Left ventricle myocardium inferior (tissue), 1 donor: ENCODE measurements at places on chromosomes 7 and 10.

DNA sequence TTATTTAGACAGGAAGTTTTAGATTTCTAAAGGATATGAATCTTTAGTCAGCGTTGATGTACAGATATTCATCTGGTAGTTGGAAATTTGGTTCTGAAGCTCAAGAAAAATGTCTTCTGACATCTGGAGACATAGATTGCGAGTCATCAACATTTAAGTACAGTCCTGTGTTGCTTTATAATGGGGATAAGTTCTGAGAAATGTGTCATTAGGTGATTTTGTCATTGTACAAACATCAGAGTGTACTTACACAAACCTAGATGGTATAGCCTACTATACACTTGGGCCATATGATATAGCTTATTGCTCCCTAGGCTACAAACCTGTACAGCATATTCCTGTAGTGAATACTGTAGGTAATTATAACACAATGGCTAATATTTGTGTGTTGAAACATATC lies 49.6 kb upstream of the UBN2 start:
- no peak for DNase-seq
- H3K27ac ChIP-seq, result no peak overlapping the region
- H3K4me3 ChIP-seq, result no peak overlapping the region
- peaks cover 35% of the 10 kb centered on the region for H3K36me3 ChIP-seq
- H3K27me3 ChIP-seq, result no peaks in the 10 kb centered on the region

- no peaks in the 10 kb centered on the region for H3K36me3 ChIP-seq
- no peaks in the 10 kb centered on the region for H3K27me3 ChIP-seq
- no peak overlapping the region for H3K27ac ChIP-seq
- H3K4me1 ChIP-seq, result no peaks in the 10 kb centered on the region
- H3K4me3 ChIP-seq, result no peak overlapping the region
These were observed 80.0 kb upstream of the PCDH15 start for GRCh38 chr10:54880996-54881395.

GRCh38 chr7:103752995-103753394 lies 236.5 kb downstream of the RELN start:
- H3K4me3 ChIP-seq, result no peak overlapping the region
- H3K4me1 ChIP-seq, result no peaks in the 10 kb centered on the region
- H3K27ac ChIP-seq, result no peak overlapping the region
- DNase-seq, result no peak

- no peak overlapping the region for H3K4me3 ChIP-seq
- peaks cover 23% of the 10 kb centered on the region for H3K4me1 ChIP-seq
- DNase-seq, result no peak
- H3K27ac ChIP-seq, result no peak overlapping the region
These were observed 52.0 kb downstream of the GTF2IRD1 start for GRCh38 chr7:74505471-74506324.

GRCh38 chr10:43205681-43206390 lies 61.0 kb downstream of the RASGEF1A start:
- H3K4me1 ChIP-seq, result peaks cover 12% of the 10 kb centered on the region
- no peak for DNase-seq
- no peak overlapping the region for H3K27ac ChIP-seq
- no peak overlapping the region for H3K4me3 ChIP-seq
- H3K27me3 ChIP-seq, result peaks cover 33% of the 10 kb centered on the region

- no peak overlapping the region for H3K4me3 ChIP-seq
- H3K4me1 ChIP-seq, result peaks cover 6% of the 10 kb centered on the region
- no peaks in the 10 kb centered on the region for H3K27me3 ChIP-seq
- DNase-seq, result no peak
These were observed 297.2 kb downstream of the C7orf25 start for GRCh38 chr7:42614636-42615035.

GRCh38 chr10:127402596-127403409 lies 146.3 kb upstream of the NPS start:
- H3K27ac ChIP-seq, result no peak overlapping the region
- H3K4me3 ChIP-seq, result no peak overlapping the region
- H3K27me3 ChIP-seq, result no peaks in the 10 kb centered on the region

GRCh38 chr7:45176091-45176490 lies 18.5 kb downstream of the RAMP3 start:
- no peaks in the 10 kb centered on the region for H3K27me3 ChIP-seq
- H3K27ac ChIP-seq, result no peak overlapping the region
- H3K4me1 ChIP-seq, result peaks cover 33% of the 10 kb centered on the region
- no peak for DNase-seq
- no peak overlapping the region for H3K4me3 ChIP-seq

DNA sequence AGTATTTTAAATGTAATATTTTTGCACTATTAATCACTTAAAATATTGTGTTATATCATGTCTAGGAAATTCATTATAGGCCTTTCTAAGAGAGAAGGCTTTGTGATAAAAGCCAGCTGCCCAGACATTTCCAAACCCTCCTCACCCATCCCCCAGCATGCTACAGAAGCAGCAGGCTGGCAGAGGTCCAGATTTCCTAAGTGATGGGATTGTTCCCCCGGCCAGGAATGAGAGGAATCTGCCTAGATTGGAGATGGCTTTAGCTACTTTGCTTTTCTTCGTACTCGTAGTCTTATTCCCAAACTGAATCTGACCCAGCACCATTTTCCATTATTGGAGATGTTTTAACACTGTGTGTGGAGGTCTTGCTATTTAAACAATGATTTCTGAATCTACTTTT lies 29.4 kb downstream of the CDK14 start:
- H3K36me3 ChIP-seq, result no peaks in the 10 kb centered on the region
- no peaks in the 10 kb centered on the region for H3K27me3 ChIP-seq
- H3K4me3 ChIP-seq, result no peak overlapping the region
- peak overlapping the region; percentile 36 for H3K27ac ChIP-seq
- peak; percentile 33 for DNase-seq
- H3K4me1 ChIP-seq, result peaks cover 58% of the 10 kb centered on the region

DNA sequence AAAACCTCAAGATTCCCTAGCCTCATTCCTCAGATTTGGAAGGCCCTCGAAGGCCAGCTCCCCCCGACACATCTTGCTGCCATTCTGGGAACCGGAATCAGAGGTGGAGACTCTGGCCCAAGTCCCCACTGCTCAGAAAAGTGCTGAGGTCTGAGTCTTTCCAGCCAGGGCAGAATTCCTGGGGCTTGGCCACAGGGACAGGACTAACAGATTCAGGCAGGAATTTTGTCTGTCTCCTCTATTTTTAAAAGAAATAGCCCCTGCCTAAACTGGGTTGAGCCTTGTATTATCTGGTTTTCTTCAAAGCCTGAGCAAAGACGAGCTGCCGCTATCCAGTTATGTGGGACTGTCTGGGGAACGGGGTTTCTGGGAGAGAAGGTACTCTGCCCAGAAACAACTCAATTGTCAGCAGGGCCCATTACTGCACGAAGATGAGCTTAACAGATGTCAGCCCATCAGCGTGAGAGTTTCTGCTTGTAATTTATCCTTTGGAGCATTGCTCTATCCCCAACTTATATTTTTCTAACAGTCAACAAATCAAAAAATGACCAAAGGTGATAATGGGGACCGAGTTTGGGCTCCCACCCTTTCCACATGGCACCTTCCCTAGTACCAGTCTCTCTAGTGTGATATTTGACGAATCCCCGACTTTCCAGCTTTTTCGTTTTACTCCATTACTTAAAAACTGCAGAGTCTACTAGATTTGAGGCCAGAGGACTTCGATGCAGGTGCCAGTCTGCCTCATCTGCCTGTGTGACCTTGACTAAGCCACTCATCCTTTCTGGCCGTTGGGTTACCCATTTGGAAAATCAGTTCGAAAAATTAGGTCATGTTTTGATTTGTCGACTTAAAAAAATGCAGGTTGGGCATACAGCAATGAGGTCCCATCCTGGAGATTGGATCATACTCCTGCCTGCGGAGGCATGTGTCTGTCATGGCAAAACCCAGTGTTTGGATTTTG lies 110.9 kb downstream of the WDR11 start:
- no peaks in the 10 kb centered on the region for H3K4me1 ChIP-seq
- DNase-seq, result no peak
- no peaks in the 10 kb centered on the region for H3K36me3 ChIP-seq

DNA sequence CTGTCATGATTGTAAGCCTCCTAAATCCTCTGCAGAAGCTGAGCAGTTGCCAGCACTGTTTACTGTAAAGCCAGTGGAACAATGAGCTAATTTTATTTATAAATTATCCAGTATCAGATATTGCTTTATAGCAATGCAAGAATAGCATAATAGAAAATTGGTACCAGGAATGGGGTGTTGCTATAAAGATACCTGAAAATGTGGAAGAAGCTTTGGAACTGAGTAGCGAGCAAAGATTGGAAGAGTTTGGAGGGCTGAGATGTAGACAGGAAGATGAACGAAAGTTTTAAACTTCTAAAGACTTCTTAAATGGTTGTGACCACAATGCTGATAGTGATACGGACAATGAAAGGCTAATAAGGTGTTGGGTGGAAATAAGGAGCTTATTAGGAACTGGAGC lies 917.4 kb upstream of the POT1 start:
- no peaks in the 10 kb centered on the region for H3K36me3 ChIP-seq
- no peak overlapping the region for H3K27ac ChIP-seq
- H3K4me3 ChIP-seq, result no peak overlapping the region
- DNase-seq, result no peak
- H3K4me1 ChIP-seq, result no peaks in the 10 kb centered on the region

DNA sequence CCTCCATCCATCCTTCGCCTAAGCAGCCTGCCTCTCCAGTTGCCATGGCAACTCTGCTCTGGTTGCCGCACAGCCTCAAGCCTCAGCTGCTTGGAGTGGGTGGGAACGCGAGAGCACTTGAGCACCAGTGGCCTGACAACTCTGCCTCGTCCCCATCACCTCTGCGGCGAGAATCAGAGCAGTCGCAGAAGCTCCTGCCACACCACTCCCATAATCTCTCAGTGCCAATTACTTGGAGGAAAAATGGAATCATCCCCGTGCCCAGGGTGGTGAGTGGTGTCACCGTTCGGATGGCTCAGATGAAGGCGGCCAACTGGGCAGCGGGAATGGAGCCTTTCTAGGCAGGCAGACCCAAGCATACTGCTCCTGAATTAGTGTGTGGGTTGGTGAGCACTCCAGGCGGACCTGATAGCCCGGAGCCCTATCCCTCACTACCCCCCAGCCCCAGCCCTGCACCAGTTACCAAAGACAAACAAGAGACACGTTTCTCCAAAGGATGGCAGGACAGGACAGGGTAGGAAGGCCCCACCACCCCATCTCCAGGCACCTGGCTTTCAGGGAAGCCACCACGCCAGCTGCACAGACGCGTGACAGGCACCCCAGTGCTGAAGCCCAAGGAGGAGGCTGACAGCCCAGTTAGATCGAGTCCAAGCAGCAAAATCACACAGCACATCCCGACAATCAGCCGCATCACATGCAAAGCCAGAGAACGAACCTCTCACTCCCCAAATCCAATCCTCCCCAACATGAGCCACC lies 335.4 kb downstream of the PTPRN2 start:
- H3K4me3 ChIP-seq, result no peak overlapping the region
- H3K4me1 ChIP-seq, result no peaks in the 10 kb centered on the region
- peaks cover 5% of the 10 kb centered on the region for H3K27me3 ChIP-seq
- no peaks in the 10 kb centered on the region for H3K36me3 ChIP-seq

GRCh38 chr10:22606164-22606614 lies 108.2 kb downstream of the PIP4K2A start:
- peak overlapping the region; percentile 20 for H3K27ac ChIP-seq
- no peak for DNase-seq
- peaks cover 13% of the 10 kb centered on the region for H3K4me1 ChIP-seq
